ENCODE measurements at places on chromosomes 2 and 18. TPM values are rescaled to one million over a fixed set of nuclear protein-coding genes. Genes with fewer than 3 reads are reported as not detected.
A peak's percentile ranks its signal among the peaks of the same experiment; 100 is the strongest.

- DNase-seq: no peak
These were observed at the start of gene DYTN for GRCh38 chr2:206718296-206718695. TSS of gene DYTN (minus strand) at chr2:206718396. CDS start at chr2:206718279, 117 bp downstream.

Gene RASGRP3
- 11.2 TPM for polyA plus RNA-seq

DNA sequence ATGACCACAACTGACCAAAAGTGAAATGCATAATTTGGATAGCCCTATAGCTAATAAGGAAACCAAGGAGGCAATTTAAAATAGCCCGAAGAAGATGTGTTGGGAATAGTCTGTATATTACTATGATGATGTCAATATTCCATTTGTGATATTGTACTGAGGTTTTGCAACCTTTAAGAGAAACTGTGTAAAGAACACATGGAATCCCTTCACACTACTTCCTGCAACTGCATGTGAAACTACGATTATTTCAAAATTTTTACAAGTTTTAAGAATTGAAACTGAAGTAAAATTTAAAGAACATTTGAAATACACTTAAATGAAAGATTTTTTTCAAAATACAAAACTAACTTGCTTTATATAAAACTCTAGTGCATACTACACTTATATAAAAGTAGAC, 504.3 kb upstream of the ID2 start:
- DNase-seq: no peak

Gene CHRNG
- polyA plus RNA-seq: 0.21 TPM

GRCh38 chr18:61803393-61803792, 89.4 kb downstream of the RNF152 start:
- no peak for DNase-seq

Gene ABCB6
- 43.7 TPM for polyA plus RNA-seq

DNA sequence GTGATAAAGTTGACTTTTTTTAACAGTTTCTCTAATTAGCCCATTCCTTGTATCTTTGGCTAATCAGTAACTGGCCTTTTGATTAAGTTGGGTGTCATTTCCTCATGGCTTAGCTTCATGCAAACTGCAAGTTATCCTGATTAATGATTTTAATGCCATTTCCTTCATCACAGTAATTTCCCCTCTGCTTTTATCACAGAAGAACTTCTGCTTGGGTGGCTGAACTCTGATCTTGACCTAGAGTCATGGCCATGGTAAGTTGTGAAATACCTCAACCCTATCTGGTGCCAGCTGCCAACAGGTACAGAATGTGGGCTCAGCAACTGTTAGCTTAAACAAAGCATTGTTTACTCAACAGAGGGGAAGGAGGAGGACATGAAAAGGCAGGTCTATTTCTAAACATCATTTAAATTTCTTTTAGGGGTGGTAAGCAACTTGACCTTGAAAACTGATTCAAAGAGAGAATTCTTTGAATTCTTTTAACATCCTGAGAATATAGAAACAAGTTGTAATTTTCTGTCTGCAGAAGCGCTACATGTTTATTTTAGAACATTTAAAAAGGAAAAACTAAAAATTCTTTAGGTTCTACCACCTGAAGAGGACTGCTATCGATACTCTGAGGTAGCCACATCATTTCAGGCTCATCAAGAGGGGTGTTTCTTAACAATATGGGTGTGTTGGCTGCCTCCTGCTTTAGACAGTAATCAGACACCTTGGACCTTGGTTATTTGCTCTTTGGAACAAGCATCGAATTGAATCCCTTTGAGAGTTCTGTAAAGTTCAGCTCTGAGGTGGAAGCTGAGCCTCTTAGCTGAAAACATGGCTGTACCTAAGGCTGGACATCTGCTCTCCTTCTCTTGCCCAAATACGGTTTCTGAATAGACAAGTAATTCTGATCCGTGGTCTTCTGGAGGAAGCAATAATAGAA, 39.7 kb downstream of the ANXA4 start:
- DNase-seq: peak; percentile 95

Gene RNF152
- polyA plus RNA-seq: 3.2 TPM

Gene TEX44
- polyA plus RNA-seq: not detected

DNA sequence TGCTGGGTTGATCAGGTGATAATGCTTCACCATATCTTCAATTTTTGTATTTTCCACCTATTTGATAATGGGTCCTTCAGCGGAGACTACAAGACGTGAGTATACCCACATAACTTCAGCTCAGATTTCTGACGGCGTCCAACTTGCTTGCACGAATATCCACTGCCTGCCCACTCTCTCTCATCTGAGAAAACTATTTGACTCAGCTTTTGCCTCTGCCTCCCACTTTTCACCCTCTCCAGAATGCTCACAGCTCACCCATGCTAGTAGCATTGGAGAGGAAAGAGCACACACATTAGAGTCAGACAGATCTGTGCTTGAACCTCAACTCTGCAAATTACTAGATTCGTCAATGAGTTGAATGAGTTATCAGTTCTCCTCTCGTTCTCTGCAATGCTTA, 166.8 kb downstream of the BCL2 start:
- DNase-seq: no peak

DNA sequence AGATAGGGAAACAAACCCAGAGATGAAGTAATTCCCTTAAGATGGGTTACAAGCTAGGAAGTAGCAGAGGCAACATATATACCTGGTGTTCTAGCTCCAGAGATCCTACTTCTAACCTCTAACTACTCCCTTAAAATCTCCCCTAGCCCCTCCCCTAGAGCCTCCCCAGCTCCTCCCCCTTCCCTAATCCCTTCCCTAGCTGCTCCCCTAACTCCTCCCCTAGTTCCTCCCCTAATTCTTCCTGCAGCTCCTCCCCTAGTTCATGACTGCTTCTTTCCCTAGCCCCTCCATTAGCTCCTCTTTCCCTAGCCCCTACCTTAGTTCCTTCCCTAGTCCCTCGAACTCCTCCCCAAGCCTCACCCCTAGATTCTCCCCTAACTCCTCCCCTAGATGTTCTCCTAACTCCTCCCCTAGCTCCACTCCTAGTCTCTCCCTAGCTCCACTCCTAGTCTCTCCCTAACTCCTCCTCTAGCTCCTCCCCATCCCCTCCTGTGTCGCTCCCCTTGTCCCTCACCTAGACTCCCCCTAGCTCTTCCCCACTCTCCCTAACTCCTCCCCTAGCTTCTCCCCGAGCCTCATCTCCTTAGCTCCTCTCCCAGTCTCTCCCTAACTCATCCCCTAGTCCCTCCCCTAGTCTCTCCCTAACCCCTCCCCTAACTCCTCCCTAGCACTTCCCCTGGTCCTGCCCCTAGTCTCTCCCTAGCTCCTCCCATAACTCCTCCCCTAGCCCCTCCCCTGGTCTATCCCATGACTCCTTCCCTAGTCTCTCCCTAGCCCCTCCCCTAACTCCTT, 108.9 kb downstream of the CD226 start:
- DNase-seq: no peak

- DNase-seq: no peak
These were observed 201.5 kb downstream of the SP3 start for GRCh38 chr2:173763641-173764040.

DNA sequence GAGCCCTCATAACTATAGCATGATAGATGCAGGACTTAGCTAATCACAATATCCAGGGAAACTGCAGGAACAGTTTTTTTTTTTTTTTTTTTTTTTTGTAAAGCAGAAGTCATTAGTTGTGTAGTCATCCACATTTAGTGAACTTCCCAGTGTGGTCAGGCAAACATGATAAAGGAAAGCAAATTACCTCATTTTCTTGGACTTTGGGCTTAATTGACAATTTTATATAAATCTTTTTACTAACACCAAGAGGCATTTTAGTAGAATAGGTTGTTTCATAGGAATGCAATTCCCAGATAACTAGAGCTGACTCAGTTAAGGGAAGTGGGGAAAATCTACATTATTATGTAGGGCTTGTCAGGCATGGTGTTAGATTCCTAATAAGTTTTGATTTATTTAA, 142.7 kb upstream of the GCFC2 start:
- DNase-seq: no peak

Gene CNNM3
- 35.0 TPM for polyA plus RNA-seq

Gene POTEC
- polyA plus RNA-seq: 0.06 TPM

Gene GPBAR1
- polyA plus RNA-seq: 3.9 TPM

DNA sequence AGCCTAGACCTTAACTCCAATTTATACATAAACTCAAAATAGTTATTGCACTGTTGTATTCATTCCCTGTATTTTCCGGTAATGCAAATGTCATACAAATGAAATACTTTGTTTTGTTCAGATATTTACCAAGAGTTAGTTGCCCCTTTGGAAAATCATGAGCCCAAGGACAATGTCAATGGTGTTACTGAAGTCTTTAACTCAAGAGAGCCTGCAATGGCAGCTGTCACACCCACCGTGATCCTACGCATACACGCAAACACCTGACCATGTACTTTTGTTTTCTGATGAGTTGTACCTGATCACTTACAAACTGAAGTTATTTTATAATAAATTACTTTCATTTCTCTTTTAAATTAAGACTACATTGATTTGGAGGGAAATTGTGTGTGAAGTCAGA, 11.7 kb upstream of the WIPF1 start:
- no peak for DNase-seq

DNA sequence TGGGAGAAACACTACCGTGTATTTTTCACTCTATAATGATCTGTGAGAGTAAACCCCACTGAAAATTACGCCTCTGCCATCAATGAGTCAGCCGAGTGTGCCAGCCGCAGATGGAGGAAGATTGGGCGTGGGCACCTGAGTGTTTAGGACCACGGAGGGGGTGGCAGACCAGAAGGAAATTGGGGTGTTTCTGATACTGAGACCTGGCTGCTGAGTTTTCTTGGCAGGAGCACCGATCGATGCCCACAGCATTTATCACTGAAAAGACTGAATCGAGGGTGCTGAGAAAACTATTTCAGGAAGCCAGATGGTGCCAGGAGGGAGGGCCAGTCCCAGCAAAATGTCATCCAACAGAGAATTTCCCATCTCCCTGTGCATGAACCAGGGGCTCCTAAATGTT, 91.9 kb upstream of the TPO start:
- DNase-seq: no peak

- DNase-seq: no peak
These were observed 17.3 kb downstream of the PIK3C3 start for GRCh38 chr18:41972067-41972925.

DNA sequence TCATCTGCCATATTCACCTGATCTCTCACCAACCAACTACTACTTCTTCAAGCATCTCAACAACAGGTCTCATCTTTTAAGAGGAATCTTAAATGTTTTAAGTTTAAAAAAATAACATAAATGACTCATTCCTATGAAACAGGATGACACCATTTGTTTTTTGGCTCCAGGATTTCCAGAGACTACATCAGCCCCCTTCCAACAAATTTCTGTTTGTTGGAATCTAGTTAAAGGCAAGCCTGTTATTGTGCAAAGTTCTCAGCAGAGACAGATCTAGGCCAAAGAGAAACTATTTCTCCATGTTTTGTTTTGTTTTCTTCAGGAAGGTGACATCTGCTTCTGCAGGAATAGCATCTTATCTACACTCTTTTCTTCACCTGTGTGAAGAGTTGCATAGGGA, 204.8 kb upstream of the SH3BP4 start:
- DNase-seq: no peak

Measured in large intestine (tissue), 12 donors.